Subcutaneous preadipocyte (primary cell): ENCODE measurements at places on chromosomes 12 and 14. TPM values are rescaled to one million over a fixed set of nuclear protein-coding genes. Genes with fewer than 3 reads are reported as not detected.

Gene PLA2G1B
- not detected in 2 replicates for total RNA-seq

Gene BIN2
- total RNA-seq, result not detected in 2 replicates

Gene PGF
- total RNA-seq, result 1.1 and 6.3 TPM in 2 replicates

Gene APOF
- total RNA-seq, result not detected in 2 replicates

Gene SRRM4
- total RNA-seq, result not detected in 2 replicates
